ENCODE measurements at places on chromosomes 6 and 20.

- DNase-seq, result no peak
These were observed 117.8 kb downstream of the PXDC1 start for GRCh38 chr6:3633711-3634110.

DNA sequence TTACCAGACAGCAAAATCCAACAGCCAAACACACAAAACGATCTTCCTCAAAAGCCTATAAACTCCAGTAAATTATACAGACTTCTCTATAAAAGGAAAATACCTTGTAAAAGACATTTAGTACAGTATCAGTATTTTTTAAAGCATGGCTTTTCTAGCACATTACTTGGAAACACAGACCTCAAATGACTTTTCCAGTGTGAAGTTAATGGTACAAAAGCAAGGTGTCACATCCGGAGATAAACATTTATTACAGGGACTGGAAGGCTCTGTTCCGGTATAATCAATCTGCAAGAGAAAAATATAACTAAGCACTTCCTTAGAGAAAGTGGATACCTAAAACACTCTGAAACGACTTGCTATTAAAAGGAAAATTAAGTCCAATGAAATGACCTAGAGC lies 17.1 kb downstream of the TMEM30A start:
- no peak for DNase-seq

DNA sequence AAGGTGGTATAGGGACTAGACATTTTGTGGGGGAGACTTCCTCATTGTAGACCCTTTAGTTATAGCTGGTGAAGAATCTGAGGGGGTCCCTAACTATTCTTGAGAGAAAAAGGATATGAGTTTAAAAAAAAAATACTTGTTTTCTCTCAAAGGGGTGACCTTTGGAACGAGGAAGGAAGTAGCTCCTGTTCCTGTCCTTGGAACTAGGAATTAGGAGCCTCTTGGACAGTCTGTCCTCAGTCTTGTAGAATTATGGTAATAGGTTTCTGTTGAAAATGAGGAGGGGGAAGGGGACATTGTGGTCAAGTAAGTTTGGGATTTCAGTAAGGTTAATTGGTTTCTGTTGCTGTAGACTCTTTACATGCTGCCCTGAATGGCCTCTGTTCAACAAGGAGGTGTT lies 56.5 kb downstream of the PLEKHG1 start:
- DNase-seq, result no peak

DNA sequence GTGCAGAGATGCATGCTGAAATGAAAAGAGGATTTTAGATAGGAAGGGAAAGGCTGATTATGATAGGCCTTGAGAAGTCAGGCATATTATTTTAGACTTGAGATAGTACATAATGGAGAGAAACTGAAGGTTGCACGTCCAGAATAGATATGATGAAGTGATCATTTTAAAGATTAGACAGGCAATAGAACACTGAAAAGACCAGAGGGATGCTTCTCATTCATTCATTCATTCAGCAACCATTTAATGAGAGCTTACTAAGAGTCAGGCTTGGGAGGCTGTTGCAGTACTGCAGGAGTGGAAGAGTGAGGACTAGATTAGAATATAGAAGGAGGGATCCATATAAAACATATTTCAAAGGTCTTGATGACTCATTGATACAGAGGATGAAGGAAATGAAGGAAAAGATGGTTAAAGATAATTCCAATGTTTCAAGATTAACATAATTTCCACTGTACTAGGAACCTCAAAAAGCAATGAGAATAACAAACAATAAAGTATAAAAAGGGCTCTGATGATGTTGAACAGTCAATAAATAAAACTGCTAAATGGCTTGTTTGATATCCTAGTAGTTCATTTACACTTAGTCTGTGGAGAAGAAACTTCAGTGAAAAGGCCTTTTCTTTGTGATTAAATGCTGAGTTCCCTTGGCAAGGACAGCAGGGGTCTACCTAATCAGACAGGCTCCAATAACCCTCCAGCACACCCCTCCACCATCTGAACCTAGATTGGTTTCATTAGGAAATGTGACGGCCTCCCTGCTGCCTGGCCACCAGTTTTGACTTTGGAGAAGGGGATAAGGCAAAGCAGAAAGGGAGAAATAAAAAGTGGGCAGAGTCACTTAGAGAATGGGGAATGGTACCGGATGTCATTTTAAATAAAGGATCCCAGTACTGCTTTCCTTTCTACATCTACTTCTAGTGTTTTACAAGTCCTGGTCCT lies 5.3 kb upstream of the FBXO9 start:
- DNase-seq, result no peak

- DNase-seq, result no peak
These were observed 73.9 kb downstream of the AHI1 start for GRCh38 chr6:135423649-135424128.

- no peak for DNase-seq
These were observed 168.0 kb downstream of the HDGFL1 start for GRCh38 chr6:22737331-22737730.

DNA sequence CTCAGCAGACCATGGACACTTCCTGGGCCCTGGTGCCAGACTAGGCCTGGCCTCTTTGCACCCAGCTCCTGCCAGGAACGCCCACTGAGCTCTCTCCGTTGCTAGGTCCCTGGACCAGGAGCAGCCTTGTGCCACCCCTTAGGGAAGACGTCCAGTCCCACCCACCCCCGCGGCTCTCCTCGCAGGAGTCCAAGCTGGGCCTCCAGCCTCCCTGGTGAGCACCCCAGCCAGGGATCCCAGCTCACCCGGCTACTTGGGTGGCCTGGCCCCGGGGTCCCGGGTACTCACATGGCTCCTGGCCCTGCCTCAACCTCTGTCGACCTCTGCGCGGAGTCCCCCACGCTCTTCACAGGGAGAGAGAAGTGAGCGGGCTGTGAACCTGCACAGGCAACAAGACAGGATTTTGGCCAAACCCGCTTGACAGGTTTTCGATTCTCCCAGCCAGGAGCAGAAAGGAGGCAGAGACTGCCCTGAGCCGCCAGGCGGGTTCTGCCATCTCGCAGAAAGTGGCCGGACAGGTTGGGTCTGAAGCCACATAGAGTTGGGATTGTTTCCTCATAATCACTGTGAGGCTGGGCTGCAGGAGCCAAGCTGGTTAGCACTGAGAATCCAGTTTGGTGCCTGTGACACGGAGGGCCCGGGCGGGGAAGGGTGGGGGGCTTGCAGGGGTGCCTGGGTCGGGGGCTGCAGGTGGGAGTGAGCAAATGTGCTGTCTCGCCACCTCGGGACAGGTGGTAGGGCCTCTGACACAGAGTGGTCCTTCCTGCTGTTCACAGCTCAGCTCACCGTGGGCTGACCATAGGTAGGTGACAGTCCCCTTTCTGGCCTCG lies at the start of gene RBBP8NL:
Gene RBBP8NL, minus strand, starts transcription at position 368 of the 830 bp plus-strand sequence. CDS start 7,892 bp downstream, outside the sequence.
- no peak for DNase-seq

DNA sequence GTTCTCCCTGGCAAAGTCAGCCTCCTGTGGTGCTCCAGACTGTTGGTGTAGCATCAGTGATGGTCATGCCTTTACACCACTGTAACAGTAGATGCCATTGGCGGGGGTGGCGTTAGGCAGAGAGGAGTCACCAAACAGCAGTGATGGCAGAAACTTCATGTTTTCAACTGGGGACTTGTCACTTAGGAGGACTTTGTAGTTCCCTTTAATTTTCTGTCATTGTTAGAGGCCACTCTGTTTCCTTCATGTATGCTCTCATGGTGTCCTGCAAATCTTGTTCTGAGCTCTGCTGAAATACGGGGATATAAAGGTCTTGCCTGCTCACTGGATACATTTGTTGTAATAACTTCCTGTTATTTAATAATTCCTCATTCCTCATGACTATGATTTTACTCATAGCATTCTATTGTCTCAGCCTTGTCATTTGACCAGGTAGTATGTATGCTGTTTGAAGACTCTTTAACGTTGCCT lies 4.6 kb downstream of the MAP3K4 start:
- no peak for DNase-seq

- DNase-seq, result no peak
These were observed 104.9 kb downstream of the TMEM200A start for GRCh38 chr6:130470766-130471165.
